ENCODE measurements at places on chromosomes 11 and 22.

DNA sequence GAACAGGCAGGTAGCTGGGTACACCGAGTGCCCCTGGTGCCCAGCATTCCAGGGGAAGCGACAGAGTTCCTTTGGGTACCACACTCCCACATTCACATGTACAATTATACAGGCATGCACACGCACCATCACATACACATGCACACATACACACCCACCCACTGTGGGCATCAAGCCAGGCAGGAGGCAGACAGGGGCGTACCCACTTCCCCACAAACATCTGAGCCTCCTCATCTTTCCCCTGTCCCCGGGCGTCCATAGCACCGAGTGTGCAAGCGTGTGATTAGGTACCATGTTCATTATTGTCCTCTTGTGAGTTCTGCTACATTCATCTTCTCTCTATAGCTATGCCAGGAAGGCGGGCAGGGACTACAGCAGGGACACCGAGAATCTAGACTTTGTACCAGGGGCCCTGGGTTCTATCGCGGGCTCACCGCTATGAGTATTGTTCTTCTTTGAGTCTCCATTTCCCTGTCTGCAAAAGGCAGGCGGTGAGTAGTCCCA lies 2.1 kb upstream of the CARD10 start:
- no peak for DNase-seq

DNA sequence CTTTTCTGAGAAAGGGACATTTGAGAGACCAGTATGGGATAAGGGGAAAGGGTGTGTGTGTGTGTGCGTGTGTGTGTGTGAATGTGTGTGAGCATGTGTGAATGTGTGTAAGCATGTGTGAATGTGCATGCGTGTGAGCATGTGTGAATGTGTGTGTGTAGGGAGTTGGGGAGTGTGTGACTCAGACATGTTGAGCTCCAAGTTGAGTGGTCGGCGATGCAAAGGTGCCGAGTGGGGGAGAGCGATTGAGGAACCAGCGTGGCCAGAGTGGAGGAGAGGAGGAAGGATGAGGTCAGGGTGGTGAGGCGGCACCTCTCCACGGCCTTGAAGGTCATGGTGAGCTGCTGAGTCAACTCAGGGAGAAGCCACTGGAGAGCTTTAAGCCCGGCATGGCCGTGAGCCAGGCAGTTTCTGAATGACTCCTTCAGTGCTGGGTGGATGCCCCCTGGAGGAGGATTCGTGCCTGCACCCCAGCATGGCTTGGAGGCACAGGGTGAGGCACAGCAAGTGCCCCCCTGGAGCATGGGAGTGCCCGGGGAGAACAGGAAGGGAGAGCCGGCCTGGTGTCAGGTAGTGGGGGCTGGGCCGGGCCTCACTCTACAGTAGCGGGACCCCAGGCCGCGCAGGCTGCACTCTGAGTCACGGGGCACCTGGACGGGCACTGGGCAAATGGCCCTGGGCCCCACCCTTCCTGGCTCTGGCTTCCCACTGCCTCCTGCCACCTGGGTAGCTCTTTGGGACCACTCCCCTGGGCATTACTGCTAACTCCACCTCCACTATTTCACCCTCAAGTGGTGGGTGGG lies 8.2 kb upstream of the CCDC88B start:
- peak; percentile 95 for DNase-seq

GRCh38 chr11:47376525-47377371 lies 1.6 kb downstream of the SPI1 start:
- DNase-seq: peak; percentile 22

DNA sequence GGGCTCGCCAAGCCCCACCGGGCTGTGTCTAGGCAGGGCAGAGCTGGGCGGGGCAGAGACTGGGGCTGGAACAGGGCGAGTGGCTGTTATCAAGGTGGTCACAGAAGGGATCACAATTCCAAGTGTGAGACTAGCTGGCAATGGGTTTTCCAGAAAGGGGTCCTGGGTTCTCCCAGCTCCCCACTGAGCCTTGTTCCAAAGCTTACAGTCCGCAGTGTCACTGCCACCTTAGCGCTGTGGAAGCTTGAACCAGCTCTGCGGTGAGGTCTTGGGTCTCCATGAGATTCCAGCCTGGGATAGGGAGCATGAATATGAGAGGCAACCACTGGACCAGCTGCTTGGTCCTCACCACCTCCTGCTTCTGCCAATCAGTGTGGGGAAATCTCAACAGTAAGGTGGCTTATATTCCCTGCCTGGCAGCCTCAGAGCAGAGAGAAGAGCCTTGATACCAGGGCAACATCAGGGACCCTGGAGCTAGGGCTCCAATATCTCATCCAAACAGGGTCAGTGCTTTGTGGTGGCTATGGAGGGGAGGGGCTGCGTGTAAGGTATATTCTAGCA lies 831 bp downstream of the CD44 start:
- DNase-seq: no peak

GRCh38 chr11:2459796-2460531 lies 15.2 kb downstream of the KCNQ1 start:
- DNase-seq: no peak

GRCh38 chr11:3103076-3103475 lies 45.9 kb upstream of the CARS1 start:
- DNase-seq: no peak

DNA sequence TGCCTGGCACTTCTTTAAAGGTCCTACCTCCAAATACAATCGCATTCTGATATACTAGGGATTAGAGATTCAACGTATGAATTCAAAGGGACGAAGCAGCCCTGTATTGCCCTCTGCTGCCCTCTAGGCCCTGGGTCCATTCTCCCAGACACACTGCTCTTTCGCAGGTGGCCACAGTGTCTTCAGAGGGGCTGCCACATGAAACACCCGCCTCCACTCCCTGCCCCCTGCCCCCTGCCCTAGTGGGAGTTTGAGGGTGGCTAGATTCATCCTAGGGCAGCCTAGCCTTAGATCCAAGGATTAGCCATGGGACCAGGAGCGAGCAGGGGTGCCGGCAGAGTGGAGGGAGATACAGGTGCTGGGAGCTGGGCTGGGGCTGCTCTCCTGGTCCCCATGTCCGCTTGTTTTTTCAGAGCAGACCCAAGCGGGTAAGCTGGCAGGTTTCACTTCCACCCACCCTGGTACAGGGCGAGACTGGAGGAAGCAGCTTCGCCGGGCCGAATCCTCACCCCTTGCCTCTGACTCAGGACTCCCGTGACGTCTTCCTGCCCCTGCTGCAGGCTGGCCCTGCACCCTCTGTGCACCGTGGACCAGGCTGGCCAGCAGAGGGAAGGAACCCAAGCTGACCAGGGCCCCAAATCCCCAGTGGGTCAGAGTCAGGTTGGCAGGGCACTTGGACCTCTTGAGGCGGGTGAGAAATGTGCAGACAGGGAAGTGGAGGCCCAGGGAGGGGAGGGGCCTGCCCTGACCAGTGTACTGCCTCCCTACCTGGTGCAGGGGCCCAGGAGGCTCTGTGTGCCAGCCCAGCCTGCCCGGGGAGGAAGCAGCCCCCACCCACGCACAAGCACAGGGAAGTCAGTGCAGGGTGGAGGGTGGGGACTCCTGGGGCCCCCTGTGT lies 28.4 kb upstream of the HMOX1 start:
- peak; percentile 25 for DNase-seq

DNA sequence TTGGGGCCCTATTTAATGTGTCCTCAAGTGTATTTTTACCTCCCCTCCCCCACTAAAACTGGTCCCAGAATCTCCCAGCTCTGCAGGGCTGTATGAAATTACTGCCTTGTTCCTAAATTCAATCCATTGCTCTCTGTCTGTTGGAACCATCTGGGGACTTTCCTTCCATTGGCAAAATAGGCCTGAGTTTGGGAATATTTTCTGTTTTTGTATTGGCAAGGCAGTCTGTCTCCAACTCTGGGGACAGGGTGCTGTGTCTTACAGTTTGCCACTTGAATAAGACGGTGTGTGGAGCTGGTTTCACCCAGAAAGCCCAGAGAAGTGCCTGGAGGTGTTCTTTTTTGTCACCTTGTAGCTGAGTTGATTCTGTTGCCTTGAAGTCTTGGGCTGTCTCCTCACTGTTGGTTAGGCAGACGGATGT lies 1.3 kb downstream of the PACS1 start:
- no peak for DNase-seq

- DNase-seq: no peak
These were observed 8.4 kb downstream of the RHBDD3 start for GRCh38 chr22:29259253-29259899.

GRCh38 chr11:11379661-11380060 lies 26.6 kb upstream of the CSNK2A3 start:
- no peak for DNase-seq

- DNase-seq: peak; percentile 98
These were observed 70.6 kb downstream of the ADM start for GRCh38 chr11:10375280-10375971.

GRCh38 chr22:27045103-27045947 lies 387.9 kb downstream of the MIAT start:
- DNase-seq: peak; percentile 33

DNA sequence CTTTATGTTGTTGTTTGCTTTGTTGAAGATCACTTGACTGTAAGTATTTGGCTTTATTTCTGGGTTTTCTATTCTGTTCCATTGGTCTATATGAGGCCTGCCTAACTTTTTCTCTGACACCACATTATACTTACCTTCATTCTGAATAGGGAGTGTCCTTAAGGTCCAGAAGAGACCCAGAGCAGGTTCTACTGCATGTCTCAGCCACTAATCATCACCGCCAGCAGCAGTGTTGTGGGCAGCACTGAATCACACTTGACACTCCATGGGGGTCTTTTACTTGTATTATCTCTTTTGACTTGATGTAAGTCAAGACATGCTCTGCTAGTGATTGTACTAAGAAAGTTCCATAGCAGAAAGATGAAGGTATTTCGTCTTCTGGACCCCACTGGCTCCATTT lies 274.9 kb downstream of the TENM4 start:
- no peak for DNase-seq

DNA sequence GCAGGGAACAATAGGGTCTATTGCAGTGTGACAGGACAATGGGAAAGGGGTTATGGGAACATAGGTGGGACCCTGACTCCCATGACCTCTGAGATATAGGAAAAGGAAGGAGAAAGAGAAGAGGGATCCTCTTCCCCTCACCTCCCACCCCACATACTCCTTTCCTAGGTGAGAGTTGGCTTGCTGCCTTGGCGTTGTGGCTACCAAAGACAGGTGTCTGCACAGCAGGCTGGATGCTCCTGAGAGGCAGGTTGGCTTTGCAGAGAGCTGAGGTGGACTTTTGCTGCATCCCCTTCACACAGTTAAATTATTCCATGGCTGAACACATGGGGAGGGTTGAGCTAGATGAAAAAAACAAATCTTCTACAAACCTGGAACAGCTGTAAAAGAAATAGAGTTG lies 80.7 kb downstream of the SYT9 start:
- no peak for DNase-seq

GRCh38 chr11:124483422-124483821 lies 37.9 kb upstream of the OR8B8 start:
- no peak for DNase-seq

GRCh38 chr11:36399236-36399635 lies 103.1 kb downstream of the PRR5L start:
- no peak for DNase-seq

DNA sequence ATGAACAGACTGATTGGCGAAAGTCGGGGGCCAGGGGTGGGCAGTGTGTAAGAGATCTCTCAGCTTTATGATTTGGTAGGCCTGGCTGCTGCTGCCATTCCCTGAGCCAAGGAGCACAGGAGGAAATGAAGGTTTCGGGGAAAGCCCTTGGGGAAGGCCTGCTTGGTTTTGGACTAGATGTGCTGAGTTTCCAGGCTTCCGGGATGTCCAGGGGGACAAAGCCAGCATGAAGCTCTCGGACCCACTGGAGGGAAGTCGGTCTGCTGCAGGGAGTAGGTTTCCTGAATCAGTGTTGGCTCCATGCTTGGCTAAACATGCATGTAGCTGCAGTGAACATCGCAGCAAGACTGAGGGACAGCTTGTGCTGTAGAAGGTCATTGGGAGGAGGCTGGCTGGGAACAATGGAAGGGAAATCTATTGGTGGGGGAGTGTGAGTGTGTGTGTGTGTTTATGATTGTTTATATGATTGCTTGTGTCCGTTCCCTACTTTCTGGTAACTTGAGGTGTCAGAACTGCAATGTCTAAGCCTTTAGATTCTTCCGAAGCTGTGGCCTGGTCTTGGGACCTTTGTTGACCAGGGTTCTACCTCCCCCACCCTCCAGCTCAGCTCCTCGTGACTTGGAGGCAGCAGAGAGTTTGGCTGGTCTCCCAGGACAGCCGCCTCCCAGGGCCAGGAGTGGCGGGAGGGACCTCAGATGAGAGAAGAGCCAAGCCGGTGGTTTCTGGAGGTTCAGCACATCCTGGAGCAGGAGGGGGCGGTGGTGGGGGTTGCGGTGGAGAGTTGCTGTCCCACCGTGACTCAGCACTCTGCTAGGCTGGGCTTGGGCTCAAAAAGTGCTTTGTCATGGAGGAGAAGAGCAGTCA lies 4.0 kb upstream of the FTH1 start:
- DNase-seq: peak; percentile 99

DNA sequence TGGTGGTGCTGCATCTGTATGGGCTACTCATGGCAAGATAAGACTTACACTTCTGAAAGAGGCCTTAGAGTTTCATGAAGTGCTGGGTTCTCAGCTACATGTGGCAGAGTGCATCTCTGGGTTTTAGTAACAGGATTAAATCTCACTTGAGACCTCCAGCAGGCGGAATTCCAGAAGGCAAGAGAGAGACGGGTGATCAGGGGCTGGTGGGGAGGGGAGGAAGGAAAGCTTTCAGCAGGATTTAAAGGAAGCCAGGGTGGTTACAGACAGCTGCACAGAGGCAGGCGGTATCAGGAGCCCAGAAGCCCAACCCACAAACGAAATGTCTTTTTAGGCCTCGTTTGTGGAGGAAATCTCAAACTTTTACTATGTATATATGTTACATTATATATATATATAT lies 56.2 kb upstream of the CD82 start:
- no peak for DNase-seq

GRCh38 chr11:74443071-74443864 lies 24.1 kb downstream of the KCNE3 start:
- no peak for DNase-seq

DNA sequence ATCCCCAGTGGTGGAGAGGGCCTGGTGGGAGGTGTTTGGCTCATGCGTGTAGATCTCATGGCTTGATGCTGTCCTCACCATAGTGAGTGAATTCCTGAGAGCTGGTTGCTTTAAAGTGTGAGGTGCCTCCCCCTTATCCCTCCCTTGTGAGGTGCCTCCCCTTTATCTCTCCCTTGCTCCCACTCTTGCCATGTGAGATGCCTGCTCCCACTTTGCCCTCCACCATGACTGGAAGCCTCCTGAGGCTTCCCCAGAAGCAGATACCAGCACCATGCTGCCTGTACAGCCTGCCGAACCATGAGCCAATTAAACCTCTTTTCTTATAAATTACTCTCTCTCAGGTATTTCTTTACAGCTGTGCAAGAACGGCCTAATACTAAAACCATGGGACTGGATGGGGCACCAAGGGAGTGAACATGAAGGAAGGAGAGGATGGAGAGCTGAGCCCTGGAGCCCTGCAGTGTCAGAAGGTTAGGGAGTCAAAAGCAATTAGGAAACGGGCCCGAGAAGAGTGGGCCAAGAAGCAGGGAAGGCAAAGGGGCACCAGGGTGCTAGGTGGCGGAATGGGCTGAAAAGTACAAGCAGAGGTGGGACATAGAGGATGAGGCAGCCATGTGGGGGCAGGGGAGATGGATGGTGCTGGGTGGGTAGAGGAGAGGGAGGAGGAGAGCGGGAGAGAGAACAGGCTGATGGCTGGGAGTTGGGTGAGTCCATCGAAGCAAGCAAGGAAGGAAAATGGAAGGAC lies 9.4 kb downstream of the IFITM10 start:
- no peak for DNase-seq

- DNase-seq: no peak
These were observed 32.7 kb upstream of the GNB1L start for GRCh38 chr22:19887256-19887985.

GRCh38 chr11:108606495-108607160 lies 13.1 kb upstream of the EXPH5 start:
- DNase-seq: no peak
